ENCODE measurements at places on chromosomes 6 and 20.

DNA sequence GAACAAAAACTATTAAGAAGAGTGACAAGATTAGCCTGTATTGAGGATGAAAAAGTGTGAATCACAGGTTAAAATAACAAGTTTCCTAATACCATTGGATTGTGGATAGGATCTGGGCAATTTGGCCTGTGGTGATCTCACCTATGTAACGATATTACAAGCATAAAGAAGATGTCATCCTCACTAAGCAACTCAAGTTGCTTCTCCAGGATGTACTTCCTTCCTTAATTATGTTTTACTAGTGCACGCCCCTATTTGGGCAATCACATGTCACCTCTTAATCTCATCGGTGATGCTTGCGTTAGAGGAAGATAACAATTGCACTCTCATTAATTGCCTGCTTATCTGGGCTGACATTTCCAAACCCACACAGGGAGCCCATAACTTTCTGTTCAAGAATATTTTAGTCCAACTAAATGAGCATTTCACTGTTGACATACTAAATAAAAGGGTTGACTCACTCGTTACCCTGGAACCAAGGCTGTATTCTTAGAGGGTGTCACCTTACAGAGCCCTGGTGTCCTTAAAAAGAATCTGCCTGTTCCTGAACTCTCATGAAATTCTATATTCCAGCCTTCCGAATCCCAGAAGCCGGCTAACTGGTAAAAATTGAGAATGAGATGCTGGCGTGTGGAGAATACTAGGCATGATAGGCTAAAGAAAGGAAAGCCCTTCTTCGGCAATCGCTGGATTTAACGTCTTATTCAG, 88.2 kb upstream of the ATXN1 start:
- DNase-seq, result peak; percentile 27

GRCh38 chr20:10644458-10645204, 29.2 kb downstream of the JAG1 start:
- DNase-seq, result no peak

GRCh38 chr6:83192456-83192855, 609 bp downstream of the PGM3 start:
- no peak for DNase-seq

DNA sequence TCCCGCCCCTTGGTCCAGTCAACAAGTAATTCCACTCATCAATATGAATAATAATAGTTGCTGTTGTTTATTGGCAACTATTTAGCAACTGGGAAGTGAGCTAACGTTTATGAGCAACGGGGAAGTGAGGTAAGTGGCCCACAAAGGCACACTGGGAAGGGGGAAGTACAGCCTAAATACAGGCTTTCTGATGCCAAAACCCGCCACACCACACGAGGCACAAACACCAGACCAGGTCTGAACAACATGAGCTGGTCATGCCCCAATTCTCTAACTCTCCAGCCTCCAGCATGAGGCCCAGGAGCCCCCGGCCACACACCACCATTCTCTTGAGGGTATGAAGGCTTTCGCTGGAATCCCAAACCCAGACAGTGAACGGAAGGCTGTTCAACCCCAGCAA, 50.8 kb downstream of the PREX1 start:
- DNase-seq, result no peak

DNA sequence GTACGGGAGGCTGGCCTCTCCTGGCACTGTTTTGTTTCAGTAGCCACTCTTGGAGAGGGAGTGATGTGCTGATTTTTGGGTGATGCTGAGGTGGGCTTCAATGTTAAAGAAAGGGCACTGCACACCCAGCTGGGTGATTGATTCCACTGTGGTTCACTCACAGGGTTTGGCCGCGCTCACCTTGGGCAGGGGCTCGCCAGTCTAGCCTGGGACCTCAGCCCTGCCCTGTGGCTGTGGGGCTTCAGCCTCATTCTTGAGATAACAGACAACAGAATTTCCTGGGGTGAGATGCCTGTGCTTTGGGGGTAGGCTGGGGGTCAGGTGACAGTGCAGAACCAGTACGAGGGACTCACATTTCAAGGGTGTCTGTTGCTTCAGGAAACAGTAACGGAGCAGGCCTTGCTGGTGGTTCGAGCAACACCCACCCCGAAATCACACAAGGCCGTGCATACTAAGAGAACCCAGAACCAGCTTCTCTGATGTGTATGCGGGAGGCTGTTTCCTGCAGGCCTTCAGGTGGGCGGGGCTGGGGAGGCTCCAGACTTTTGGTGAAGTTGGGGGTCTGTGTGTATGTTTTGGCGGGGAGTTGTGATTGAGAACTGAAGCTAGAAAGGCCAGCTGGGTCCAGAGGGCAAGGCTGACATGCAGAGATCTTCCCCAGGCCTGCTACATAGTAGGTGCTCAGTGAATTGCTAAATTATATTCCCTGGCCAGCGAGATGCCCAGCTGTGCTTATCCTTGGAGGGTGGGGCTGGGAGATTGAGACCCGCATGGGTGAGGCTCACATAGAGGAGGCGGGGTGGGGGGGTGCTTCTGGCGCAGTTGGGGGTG, 154.2 kb upstream of the RNF24 start:
- no peak for DNase-seq

GRCh38 chr6:120903836-120904235, 430.4 kb downstream of the TBC1D32 start:
- no peak for DNase-seq

All from central memory CD4-positive, alpha-beta T cell (primary cell).